ENCODE measurements at places on chromosomes 11 and 22.
A peak's percentile ranks its signal among the peaks of the same experiment; 100 is the strongest.

GRCh38 chr11:62004473-62004872 lies 37.0 kb upstream of the FTH1 start:
- DNase-seq = no peak

DNA sequence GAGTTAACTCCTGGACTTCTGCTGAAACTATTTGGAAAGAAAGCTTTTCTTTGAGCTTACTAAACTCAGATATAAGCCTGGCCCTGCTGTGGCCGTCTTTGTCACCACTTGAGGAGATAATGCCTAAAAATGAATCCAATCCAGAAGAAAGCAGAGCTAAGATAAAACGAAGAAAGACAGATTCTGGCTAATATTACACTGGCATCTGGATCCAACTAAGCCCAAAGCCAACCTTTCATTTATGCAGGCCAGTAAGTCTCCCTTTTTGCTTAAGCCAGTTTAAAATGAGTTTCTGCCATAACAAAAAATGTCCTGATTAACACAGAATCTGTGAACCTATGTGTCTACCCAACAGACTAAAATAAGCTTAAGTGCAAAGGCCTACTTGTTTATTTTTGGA lies 34.5 kb downstream of the PIK3C2A start:
- no peak for DNase-seq

GRCh38 chr22:49767355-49768062 lies 60.2 kb downstream of the BRD1 start:
- DNase-seq = no peak

GRCh38 chr11:21806947-21807346 lies 385.9 kb upstream of the ANO5 start:
- DNase-seq = no peak

- no peak for DNase-seq
Observed at GRCh38 chr11:117519590-117519989, 191.9 kb downstream of the CEP164 start.

- DNase-seq = no peak
Observed at GRCh38 chr22:29782061-29782845, 15.1 kb downstream of the UQCR10 start.

DNA sequence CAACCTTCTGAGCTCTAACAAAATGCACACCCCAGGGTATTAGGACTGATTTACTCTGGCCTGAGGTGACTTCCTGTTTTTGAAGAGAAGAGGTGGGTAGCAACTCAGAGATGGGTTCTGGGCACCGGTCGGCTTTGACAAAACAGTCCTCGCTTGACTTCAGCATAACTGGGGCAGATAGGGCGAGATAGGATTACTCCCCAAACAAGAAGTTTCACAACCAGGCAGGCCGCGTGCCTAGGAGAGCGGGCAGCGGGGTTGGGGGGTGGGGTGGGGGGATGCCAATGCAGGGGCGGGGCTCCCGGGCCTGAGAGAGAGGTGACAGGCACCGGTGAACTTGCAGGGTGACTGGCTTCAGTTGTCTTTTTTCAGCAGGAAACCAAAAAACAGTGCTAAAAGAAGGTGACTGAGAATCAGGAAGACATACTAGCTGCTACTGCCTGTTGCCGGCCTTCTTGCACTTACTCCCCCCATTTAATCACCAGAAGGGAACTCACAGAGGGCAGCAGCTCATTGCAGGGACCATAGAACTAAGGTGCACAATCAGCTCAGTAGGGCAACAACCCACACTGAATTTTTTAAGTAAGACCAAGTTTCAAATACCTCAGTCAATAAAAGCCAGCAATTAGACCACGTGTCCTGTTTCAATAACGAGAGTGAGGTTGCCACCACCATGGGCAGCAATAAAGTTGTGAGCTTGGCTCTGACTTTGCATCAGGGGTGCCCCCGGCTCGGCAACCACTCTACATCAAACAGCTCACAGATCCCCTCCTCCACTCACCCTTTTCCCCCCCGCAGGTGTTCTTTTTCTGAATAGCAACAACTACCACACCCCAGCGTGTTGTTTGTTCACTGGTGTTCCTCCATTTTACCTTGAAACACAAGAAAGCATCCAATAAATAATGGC lies 37.2 kb upstream of the ETS1 start:
- peak; percentile 80 for DNase-seq

- DNase-seq = no peak
Observed at GRCh38 chr11:10021563-10021962, 272.5 kb downstream of the SBF2 start.

GRCh38 chr22:37643225-37643847 lies 3.9 kb downstream of the SH3BP1 start:
- peak; percentile 91 for DNase-seq

GRCh38 chr11:121482231-121483129 lies 29.7 kb upstream of the SORL1-AS1 start:
- DNase-seq = peak; percentile 56

- no peak for DNase-seq
Observed at GRCh38 chr11:115903179-115903578, 399.0 kb upstream of the CADM1 start.

GRCh38 chr11:66289548-66290329 lies 796 bp upstream of the YIF1A start:
- peak; percentile 83 for DNase-seq

- no peak for DNase-seq
Observed at GRCh38 chr11:3225826-3226750, 6.1 kb downstream of the MRGPRE start.

DNA sequence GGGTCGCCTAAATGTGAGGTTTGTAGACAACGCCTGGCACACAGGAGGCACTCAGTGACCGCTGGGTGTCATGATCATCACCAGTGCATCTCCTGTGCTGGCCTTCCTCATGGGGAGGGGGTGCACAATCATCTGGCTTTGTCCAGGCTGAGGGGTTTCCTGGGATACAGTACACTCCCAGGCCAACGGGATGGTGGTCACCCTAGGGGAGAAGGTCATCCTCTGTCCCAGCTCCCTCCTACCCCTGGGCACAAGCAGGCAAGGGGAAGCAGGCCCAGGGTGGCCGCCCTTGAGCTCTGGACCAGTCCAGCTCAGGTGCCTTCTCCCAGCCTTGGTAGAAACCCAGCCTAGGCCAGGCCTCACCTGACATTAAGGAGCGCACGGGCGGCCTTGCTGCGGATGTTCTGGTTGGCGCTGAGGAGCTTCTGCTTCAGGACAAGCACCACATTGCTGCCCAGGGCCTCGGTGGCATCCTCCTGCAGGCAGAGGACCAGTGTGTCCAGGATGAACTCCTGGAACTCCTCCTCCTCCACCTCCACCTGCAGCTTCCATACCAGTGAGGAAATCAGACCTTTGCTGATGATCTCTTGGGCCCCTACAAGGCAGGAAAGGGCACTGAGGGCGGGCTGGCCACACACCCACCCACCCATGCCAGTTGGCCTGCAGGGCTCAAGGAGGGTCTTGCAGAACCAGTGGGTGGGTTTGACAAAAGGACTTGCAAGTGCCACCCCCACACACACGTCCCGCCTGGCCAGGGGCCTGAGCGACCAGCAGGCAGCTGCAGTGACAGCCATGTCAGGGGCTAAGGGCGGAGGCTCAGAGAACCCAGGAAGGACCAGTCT lies 6.6 kb upstream of the GNAZ start:
- DNase-seq = no peak

GRCh38 chr11:72722050-72722748 lies 30.0 kb downstream of the ARAP1 start:
- peak; percentile 83 for DNase-seq

- no peak for DNase-seq
Observed at GRCh38 chr22:25281675-25282345, 62.4 kb downstream of the CRYBB2 start.

GRCh38 chr22:39997939-39998726 lies 3.4 kb downstream of the FAM83F start:
- no peak for DNase-seq

GRCh38 chr22:20184501-20185165 lies 33.8 kb upstream of the CCDC188 start:
- no peak for DNase-seq

DNA sequence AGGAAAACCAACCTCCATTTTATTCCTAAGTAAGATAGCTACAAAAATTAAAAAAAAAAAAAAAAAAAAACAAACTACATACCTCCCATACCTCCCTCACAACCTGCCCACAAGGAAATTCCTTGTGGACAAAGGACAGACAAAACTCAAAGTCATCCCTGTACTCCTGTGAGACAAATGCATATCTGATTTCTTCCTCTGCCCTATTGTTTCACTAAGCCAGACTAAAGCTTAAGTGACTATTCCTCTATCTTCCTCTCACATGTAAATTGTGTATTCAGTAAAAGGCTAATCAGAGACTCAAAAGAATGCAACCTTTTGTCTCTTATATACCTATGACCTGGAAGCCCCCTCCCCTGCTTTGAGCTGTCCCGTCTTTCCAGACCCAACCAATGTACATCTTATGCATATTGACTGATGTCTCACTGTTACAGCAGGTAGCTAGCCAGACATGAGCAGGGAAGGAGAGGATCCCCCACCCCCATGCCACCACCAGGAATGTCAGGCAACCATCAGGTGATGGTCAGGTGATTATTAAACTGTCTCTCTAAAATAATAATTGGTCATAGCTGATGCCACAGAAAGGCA lies 289.4 kb downstream of the SBF2 start:
- DNase-seq = no peak

GRCh38 chr11:66559142-66559865 lies 9.1 kb downstream of the CTSF start:
- peak; percentile 32 for DNase-seq

DNA sequence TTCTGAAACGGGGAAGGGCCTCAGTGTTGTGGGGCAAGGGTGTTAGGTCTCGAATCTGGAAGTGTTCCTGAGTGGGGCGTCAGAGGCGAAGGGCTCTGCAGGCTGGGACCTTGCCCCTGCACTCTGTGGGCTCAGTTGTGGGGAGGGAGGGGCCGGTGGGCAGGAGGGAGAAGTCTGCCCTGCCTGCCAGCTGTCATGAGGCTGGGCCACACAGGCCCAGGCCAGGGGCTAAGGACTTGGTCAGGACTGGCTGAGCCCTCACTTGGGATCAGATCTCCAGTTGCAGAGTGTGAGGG lies at the start of gene CRACR2B:
TSS of gene CRACR2B (plus strand) at position 23 of the 296 bp plus-strand sequence. CDS start 689 bp downstream, outside the sequence.
- DNase-seq = no peak

GRCh38 chr11:92628401-92629292 lies 340.8 kb upstream of the MTNR1B start:
- no peak for DNase-seq

DNA sequence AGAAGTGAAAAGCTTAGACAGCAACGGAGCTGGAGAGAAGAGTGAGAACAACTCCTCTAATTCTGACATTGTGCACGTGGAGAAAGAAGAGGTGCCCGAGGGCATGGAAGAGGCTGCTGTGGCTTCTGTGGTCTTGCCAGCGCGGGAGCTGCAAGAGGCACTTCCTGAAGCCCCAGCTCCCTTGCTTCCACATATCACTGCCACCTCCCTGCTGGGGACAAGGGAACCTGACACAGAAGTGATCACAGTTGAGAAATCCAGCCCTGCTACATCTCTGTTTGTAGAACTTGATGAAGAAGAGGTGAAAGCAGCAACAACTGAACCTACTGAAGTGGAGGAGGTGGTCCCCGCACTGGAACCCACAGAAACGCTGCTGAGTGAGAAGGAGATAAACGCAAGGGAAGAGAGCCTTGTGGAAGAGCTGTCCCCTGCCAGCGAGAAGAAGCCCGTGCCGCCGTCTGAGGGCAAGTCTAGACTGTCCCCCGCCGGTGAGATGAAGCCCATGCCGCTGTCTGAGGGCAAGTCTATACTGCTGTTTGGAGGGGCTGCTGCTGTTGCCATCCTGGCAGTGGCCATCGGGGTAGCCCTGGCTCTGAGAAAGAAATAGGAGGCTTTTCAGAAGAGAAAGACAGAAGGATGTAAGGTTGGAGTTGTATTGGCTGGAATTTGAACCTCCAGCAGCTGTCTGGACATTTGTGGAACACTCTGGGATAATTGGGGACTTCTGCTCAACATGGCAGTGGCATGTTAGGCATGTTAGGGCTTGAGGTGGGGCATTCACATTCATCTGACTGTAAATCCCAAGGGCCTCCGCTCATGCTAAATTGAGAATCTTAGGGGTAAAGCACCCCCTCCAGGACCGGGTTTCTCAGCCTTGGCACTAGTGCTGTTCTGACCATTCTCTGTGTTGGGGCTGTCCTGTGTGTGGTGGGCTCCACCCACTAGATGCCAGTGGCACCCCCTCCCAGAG lies 47.1 kb downstream of the BID start:
- DNase-seq = no peak

- DNase-seq = no peak
Observed at GRCh38 chr11:41102471-41102870, 357.0 kb downstream of the LRRC4C start.

DNA sequence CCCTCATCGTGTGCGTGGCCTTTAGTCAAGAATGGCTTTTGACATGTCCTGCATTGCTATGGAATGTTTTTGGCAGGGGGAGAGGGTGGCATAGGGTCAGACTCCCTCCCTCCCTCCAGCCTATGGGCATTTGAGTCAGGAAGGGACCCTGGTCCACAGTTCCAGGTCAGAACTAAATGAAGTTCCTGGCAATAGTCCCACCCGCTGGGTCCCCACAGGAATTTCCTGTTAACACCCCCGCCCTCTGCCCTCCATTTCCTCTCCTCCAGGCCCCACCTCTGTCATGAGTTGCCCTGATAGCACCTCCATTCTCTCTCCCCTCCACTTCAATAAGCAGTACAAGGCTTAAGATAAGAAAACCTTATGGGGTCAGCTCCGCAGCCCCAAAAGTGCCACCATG lies 40.8 kb upstream of the LMO2 start:
- no peak for DNase-seq

DNA sequence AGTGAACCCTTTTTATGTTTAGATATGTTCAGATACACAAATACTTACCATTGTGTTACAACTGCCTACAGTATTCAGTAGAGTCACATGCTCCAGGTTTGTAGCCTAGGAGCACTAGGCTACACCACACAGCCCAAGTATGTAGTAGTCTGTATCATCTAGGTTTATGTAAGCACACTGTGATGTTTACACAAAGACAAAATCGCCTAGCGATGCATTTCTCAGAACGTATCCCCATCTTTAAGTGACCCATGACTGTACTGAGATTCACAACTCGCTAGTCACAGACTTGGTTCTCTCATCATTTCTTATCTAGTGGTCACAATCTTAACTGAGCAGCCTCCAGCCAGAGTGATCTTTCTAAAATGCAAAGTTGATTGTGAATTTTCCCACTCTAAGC lies 119.2 kb downstream of the RASSF10 start:
- DNase-seq = no peak

DNA sequence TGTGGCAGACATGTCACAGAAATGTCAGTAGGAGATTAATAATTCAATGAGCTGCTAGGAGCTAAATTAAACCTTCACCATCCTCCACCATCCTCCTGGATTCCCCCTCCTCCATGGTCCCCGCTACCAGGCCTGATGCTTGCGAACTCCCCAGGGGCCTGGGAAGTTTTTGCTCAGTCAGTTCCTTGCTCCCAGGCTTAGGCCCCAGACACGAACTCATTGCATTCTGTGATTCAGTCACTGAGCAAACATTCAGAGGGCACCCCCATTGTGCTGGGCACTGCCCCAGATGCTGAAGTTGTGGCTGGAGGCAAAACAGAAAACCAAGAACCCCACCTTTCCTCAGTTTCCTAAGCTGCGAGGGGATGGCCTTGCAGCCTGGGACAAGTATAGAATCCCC lies 14.3 kb downstream of the NPTXR start:
- DNase-seq = no peak

- no peak for DNase-seq
Observed at GRCh38 chr22:50576806-50577696, 1.2 kb downstream of the CPT1B start.

- no peak for DNase-seq
Observed at GRCh38 chr11:117610045-117610444, 187.0 kb downstream of the DSCAML1 start.

Data from activated CD4-positive, alpha-beta T cell treated with anti-CD3 and anti-CD28 coated beads for 4 hours (primary cell).